ENCODE measurements at places on chromosomes 16 and 17.
A peak's percentile ranks its signal among the peaks of the same experiment; 100 is the strongest.

DNA sequence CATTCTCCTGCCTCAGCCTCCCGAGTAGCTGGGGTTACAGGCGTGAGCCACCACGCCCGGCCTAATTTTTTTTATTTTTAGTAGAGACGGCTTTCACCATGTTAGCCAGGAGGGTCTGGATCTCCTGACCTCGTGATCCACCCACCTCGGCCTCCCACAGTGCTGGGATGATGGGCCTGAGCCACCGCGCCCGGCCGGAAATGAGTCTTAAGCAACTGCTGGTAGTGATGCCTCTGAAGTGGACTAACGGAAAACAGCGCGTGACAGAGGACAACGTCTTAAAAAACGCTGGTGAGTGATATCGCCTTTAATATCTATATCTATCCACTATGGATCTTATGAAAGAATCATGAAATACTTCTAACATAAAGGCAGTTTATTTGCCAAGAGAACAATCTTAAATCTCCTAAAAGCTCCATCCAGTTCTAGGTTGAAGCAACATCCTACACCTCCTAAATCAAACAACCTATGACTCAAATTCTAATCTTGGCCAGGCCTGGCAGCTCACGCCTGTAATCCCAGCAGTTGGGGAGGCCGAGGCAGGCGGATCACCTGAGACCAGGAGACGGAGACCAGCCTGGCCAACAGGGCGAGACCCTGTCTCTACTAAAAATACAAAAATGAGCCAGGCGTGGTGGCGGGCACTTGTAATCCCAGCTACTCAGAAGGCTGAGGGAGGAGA is 69.8 kb downstream of the NXN start:
- DNase-seq: no peak

GRCh38 chr17:33647956-33648355 is 354.9 kb upstream of the ASIC2 start:
- DNase-seq: no peak

DNA sequence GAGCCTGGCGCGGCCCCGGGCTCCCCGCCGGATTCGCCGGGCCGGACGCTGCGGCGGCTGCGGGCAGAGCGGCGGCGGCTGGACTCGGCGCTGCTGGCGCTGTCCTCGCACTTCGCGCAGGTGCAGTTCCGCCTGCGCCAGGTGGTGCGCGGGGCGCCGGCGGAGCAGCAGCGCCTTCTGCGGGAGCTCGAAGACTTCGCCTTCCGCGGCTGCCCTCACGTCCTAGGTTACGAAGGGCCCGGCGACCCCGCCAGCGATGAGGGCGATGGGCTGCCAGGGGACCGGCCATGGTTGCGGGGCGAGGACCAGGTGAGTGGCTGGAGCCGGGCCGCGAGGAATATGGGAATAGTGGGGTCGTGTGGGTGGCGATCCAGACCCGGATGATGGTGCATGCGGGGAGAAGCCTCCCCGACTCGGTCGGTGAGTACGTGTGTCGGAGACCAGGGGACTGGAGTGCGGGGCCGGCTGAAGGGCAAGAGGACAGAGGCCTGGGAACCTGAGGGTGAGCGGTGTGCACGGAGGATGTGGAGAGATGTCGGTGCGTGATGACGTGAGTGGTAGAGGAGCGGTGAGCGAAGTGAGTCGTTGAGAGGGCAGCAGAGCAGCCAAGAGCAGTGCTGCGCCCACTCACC is 517 bp downstream of the RUNDC1 start:
- DNase-seq: peak; percentile 37

DNA sequence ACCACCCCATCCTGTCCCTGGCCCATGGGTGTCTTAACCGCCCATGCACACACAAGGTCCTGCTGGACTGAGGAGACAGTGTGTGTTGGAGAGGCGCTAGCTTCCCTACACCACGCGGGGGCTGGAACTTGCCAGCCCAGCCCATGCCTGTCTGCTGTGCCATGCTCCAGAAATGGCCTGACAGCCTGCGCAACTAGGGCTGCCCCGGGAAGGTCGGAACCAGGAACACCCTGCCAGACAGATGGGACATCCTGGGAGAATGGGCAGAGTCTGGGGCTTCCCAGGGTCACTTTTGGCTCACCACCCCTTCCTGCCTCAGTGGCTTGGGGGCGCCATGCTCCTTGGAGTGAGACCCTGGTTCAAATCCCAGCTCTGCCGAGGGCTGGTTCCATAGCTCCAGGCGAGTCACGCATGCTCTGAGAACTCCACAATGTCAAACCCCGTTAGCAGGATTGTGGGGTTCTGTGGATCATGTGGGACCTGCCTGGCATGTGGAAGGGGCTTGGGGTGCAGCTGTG is 36.2 kb downstream of the SREBF1 start:
- DNase-seq: no peak

DNA sequence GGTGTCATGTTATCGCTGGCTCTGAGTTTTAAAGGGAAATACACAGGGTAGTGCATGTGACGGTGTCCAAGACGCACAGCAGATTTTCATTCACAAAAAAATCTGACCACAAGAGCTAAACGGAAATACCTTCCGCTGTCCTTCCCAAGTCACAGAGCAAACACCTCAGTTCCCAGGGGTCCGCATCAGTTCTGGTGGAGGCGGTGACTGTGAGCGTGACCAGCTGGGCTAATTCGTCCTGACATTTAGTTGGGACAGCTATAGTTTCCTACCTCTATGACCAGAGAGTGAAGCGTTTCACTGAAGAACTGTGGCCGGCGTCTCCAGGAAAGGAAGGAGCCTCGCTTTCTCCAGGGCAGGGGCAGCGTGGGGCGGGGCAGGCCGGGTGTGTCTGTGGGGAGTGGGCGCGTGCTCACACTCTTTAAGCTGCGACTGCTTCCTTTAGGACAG is 10.5 kb upstream of the FASN start:
- no peak for DNase-seq

GRCh38 chr17:57954397-57955182 is 622 bp downstream of the CUEDC1 start:
- DNase-seq: no peak

- no peak for DNase-seq
Measured at GRCh38 chr17:39792526-39793221, 54.9 kb downstream of the GRB7 start.

- no peak for DNase-seq
Measured at GRCh38 chr17:14760212-14760611, 459.3 kb downstream of the HS3ST3B1 start.

DNA sequence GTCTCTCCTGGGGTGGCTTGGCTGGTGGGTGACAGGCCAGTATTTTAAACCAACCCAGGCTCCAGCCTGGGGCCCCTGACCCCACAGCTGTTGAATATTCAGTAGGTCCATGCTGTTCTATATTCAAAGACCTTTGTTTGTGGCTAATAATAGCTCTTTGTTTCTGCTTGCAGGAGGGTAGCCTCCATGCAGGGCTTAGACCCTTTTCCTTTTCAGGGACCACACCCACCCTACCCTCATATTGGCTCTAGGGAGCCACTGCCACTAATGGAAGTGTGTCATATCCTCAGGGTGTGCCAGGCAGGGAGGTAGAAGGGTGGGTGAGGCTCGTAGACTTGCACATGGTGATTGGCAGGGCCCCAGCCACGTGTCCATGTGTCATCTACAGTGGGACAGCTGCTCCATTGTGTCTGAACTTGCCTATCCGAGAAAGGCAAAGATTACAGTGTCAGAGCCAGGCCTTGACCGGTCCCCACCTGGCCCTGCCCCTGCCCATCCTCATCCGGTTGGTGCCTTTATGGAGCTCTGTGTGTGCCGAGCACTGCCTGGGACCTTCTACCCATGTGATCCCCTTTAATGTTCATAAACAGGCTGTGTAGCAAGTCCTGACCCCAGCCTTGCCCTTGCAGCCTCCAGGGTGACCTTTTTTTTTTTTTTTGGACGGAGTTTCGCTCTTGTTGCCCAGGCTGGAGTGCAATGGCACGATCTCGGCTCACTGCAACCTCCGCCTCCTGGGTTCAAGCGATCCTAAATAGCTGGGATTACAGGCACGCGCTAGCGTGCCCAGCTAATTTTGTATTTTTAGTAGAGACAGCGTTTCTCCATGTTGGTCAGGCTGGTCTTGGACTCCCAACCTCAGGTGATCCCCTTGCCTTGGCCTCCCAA is 22.1 kb downstream of the TMC7 start:
- no peak for DNase-seq

DNA sequence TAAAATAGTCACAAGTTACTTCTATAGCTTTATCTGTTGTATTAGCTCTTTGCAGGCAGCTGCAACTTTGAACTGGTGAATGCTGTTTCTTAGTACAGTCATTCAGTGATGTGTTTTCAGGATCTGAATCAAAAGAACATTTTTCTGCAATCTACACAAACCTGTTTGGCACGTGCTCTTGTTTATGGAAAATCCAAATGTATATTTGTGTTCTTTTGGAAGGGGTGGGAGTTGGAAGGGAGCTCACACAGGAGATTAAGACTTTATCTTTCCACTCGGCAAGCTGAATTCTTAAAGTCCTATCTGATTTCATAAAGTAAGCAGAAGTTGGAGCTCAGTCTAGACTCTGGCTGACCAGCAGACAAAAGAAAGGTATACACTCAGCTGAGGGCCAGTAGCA is 300.2 kb downstream of the MAP2K6 start:
- no peak for DNase-seq

GRCh38 chr17:46773676-46774075 is 44.8 kb downstream of the WNT3 start:
- no peak for DNase-seq

GRCh38 chr17:59371416-59372100 is 40.1 kb downstream of the YPEL2 start:
- no peak for DNase-seq

GRCh38 chr16:55555436-55555835 is 11.0 kb upstream of the CAPNS2 start:
- DNase-seq: no peak

- no peak for DNase-seq
Measured at GRCh38 chr16:80680046-80680445, 124.4 kb downstream of the CDYL2 start.

DNA sequence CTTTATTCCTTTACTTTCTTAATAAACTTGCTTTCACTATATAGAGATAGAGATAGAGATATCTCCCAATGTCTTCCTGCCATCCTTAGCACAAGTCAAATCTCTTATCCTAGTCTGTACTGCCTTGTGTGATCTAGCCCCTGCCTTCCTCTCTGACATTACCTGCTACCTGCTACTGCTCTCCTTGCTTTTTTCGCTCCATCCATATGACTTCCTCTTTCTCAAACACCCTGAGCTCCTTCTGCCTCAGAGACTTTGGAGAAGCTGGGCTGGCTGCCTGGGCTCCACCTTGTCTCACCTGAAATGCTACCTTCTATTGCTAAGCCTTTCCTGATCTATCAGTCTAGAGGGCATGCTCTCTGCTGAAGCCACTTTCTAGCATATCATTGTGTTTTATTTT is 24.7 kb upstream of the WSB1 start:
- DNase-seq: no peak

DNA sequence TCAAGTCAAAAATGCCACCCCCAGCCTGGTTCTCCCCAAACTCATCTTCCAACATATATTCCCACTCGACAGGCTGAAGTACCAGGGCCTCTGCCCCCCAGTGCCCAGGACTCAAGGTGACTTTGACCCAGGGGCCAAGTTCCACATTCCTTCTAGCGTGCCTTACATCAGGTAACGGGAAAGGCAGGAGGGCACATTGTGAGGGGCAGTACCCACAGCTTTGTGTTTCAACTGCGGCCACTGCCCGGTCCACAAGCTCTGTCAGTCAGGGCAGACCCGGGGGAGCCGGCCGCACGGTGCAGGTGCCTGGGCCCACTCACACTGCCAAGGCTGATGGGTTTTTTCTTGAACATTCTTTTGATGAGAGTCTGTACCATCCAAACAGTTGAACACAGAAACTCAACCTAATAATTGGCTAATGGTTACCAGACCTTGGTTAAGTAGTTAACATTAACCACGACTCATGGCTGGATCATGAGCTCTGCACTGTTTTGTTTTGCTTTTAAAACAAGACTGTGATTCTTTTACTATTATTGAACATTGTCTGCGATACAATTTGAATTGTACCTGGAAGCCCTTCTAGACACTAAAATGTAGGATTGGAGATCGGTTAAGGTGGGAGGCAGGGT is 17.6 kb downstream of the ACE start:
- DNase-seq: no peak

DNA sequence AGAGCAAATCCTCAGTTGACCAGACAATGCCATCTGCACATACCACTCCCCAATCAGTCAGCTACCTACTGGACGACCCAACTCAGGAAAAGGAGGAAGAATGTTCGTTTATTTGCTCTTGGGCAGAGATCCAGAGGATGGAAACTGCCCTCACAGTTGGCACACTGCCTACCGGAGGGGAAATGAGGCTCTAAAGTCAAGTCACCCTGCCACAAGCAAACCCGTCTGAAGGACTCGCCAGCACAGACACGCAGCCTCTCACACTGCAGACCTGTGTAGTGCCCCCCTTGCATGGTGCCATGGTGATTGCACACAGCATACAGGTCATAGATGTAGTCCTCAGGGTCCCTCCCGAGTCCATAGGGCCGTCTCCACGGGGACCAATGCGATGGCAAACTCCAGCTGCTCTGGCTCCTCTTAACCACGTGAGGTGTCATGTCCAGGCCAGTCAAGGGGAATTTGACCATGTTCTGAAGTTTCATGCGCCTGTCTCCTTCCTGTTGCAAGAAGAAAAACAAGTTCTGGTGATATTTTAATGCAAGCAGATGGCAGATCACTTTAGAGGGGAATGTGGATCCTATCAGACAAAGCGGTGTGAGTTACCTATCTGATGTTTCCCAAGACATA is 69.5 kb downstream of the USP31 start:
- no peak for DNase-seq

GRCh38 chr17:77128896-77129567 is 11.7 kb upstream of the SEC14L1 start:
- no peak for DNase-seq

GRCh38 chr16:19502395-19503131 is 19.3 kb downstream of the GDE1 start:
- DNase-seq: peak; percentile 54

- DNase-seq: no peak
Measured at GRCh38 chr17:2549392-2550211, 37.9 kb upstream of the METTL16 start.

- DNase-seq: no peak
Measured at GRCh38 chr17:9726291-9726690, 65.1 kb downstream of the DHRS7C start.

DNA sequence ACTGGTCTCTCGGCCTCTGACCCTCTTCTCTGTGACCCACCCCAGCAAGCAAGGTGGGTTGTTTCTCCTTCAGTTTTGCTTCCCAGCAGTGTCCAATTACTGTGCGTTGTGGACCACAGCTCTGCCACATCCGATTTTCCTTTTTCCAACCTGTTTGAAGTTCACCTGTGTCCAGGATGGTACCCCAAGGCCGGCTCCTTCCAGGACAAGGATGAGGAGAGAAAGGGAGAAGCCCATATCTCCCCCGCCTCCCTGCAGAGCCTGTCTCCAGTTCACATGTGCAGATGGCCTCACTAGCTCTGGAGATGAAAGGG is 13.5 kb downstream of the NMRAL1 start:
- DNase-seq: no peak

DNA sequence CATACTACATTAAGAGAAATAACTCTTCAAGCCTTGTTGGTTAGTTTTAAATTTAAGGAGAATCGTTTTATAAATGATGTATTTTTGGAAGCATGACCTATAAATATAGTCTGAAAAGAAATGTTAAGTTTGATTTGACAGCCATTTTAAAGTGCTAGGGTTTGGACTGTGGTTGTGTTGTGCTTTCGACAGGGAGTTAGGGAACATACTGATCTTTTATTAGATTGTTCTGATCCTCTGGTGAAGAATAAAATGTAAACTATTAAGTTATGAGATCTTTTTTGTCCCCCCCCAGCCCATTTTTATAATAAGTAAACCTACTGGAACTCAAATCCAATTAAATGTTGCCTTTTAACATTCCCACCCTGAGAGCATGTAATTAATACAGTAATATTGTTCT is 12.0 kb downstream of the TAF15 start:
- no peak for DNase-seq

GRCh38 chr16:1265826-1266225 is 10.0 kb downstream of the TPSD1 start:
- no peak for DNase-seq

All from activated CD4-positive, alpha-beta T cell treated with anti-CD3 and anti-CD28 coated beads, Interleukin-2, amount 50 U/mL, for 24 hours (primary cell).